ENCODE measurements at places on chromosomes 12 and 14. TPM values are rescaled to one million over a fixed set of nuclear protein-coding genes. Genes with fewer than 3 reads are reported as not detected.

- peak; percentile 66 for DNase-seq
- H3K27me3 ChIP-seq: peaks cover 5% of the 10 kb centered on the region
- peak overlapping the region; percentile 99 for H3K27ac ChIP-seq
- H3K4me1 ChIP-seq: peaks cover 46% of the 10 kb centered on the region
- H3K4me3 ChIP-seq: peak overlapping the region; percentile 98
- H3K36me3 ChIP-seq: peaks cover 50% of the 10 kb centered on the region
Measured at GRCh38 chr12:21656905-21657325, 727 bp downstream of the LDHB start.

GRCh38 chr12:68530965-68531364 lies 79.7 kb upstream of the RAP1B start:
- H3K27ac ChIP-seq: no peak overlapping the region
- no peak for DNase-seq
- no peak overlapping the region for H3K4me3 ChIP-seq
- H3K27me3 ChIP-seq: no peaks in the 10 kb centered on the region
- H3K4me1 ChIP-seq: peaks cover 9% of the 10 kb centered on the region

GRCh38 chr14:74636424-74637177 lies 24.6 kb upstream of the LTBP2 start:
- H3K27ac ChIP-seq: no peak overlapping the region
- peaks cover 5% of the 10 kb centered on the region for H3K27me3 ChIP-seq
- DNase-seq: no peak
- H3K4me3 ChIP-seq: no peak overlapping the region

TAS2R50 gene
- total RNA-seq: 0.60 TPM

POTEM gene
- total RNA-seq: not detected

Data from activated CD4-positive, alpha-beta T cell treated with anti-CD3 and anti-CD28 coated beads, Interleukin-2, amount 10 ng/mL, durations not matched to agents 7 days and 5 days (primary cell).